ENCODE measurements at places on chromosomes 12 and 14. TPM values are rescaled to one million over a fixed set of nuclear protein-coding genes. Genes with fewer than 3 reads are reported as not detected.
A peak's percentile ranks its signal among the peaks of the same experiment; 100 is the strongest.

The LALBA gene
- not detected for total RNA-seq

The P2RX2 gene
- total RNA-seq: not detected

DNA sequence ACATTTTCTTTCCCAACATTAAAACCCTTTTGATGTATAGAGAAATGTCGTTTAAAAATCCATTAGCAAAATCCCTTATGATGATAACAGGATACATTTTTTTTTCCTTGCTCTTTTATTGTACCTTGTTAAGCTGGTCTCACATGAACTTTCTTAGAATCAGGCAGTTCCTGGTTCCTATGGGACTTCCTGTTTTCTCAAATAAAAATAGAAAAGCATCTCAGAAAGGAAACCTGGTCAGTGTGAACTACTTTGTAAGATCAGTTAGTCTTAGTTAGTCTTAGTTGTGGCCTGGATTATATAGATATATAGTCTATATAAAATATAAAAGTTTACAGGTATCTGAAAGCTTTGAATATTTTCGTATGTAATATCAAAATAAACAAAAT, 40.3 kb downstream of the LEMD3 start:
- DNase-seq: no peak
- no peaks in the 10 kb centered on the region for H3K4me1 ChIP-seq
- H3K36me3 ChIP-seq: no peaks in the 10 kb centered on the region

DNA sequence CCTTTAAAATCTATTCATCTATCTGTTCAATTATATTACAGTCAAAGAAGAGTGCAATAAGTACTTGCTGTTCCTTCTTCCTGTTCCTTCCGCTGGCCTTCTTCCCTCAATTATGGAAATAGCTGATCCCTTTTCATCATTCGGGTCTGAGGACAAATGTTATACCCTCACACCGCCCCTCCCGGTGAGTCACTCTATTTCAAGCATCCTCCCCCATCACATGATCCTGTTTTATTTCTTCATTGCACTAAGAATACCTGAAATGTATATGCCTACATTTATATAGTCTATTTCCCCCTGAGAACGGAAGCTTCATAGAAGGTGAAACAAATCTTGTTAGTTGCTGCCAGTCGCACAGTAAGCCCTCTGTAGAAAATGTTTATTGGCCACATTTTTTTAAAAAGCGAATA, 2.5 kb downstream of the SLC38A1 start:
- no peaks in the 10 kb centered on the region for H3K36me3 ChIP-seq
- peak overlapping the region; percentile 88 for H3K27ac ChIP-seq
- no peak for DNase-seq
- H3K27me3 ChIP-seq: no peaks in the 10 kb centered on the region
- H3K4me1 ChIP-seq: peaks cover 44% of the 10 kb centered on the region

GRCh38 chr12:91204421-91204820, 21.8 kb upstream of the DCN start:
- no peak overlapping the region for H3K27ac ChIP-seq
- DNase-seq: no peak
- no peaks in the 10 kb centered on the region for H3K27me3 ChIP-seq
- H3K4me3 ChIP-seq: no peak overlapping the region
- no peaks in the 10 kb centered on the region for H3K4me1 ChIP-seq
- no peaks in the 10 kb centered on the region for H3K36me3 ChIP-seq

DNA sequence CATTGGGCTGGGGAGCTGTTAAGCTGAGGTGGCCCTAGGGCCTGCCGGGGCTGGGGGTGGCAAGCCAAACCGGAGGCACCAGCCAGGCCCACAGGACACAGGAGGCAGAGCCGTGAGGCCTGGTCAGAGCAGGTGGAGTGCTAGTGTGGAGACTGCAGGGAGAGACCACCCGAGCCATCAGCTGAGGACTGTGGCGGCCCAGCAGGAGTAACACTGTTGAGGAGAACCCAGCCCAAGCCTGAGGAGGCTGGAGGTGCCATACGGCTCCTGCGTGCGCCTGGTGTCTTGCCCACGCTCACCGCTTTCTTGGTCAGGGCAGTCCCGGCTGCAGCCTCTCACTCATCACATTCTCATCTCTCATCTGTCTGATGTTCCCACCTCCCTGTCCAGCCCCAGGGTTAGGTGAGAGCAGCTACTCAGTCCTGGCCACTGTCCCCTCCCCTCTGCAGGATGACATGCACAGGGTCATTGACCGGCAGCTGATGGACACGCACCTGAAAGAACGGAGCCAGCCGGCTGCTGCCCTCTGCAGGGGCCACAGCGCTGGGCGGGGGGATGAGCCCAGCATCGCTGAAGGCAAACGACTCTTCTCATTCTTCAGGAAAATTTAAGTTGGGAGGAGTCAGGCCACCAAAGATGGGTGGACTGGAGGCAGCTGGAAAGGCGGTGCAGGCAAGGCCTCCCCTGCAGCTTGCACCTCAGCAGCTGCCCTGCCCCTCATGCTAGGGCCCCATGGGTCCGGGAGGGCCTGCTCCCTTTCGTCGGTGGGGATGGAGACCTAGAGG, 23.8 kb downstream of the RAB35 start:
- H3K36me3 ChIP-seq: peaks cover 17% of the 10 kb centered on the region
- H3K4me1 ChIP-seq: no peaks in the 10 kb centered on the region
- no peaks in the 10 kb centered on the region for H3K27me3 ChIP-seq
- no peak for DNase-seq

- DNase-seq: no peak
- no peak overlapping the region for H3K27ac ChIP-seq
These were observed 15.2 kb downstream of the FBXO33 start for GRCh38 chr14:39417014-39417413.

DNA sequence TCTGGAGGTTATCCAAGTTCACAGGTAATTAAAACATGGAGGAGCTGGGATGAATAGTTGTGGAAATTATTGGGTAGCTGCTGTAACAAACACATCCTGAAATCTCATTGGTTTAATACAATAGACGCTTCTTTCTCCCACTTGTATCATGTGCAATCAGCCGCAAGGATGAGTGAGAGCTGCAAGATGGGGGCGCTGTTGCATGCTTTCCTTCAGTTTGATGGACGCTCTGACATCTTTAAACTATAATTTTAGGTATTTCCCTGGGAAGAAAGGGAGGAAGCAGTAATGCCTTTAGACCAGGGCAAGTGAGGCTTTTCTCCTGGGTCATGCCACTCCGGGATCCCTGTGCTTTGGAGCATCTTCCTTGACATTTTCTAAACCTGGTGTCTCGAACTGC, 178.7 kb downstream of the PAWR start:
- DNase-seq: no peak
- no peaks in the 10 kb centered on the region for H3K27me3 ChIP-seq
- H3K4me1 ChIP-seq: no peaks in the 10 kb centered on the region
- H3K36me3 ChIP-seq: no peaks in the 10 kb centered on the region

Measured in right atrium auricular region (tissue), 2 donors.